ENCODE measurements at places on chromosomes 7 and 10.

GRCh38 chr10:109973326-109973829 is 34.4 kb upstream of the ADD3 start:
- DNase-seq, result no peak

GRCh38 chr10:30178356-30178964 is 119.1 kb upstream of the JCAD start:
- no peak for DNase-seq

DNA sequence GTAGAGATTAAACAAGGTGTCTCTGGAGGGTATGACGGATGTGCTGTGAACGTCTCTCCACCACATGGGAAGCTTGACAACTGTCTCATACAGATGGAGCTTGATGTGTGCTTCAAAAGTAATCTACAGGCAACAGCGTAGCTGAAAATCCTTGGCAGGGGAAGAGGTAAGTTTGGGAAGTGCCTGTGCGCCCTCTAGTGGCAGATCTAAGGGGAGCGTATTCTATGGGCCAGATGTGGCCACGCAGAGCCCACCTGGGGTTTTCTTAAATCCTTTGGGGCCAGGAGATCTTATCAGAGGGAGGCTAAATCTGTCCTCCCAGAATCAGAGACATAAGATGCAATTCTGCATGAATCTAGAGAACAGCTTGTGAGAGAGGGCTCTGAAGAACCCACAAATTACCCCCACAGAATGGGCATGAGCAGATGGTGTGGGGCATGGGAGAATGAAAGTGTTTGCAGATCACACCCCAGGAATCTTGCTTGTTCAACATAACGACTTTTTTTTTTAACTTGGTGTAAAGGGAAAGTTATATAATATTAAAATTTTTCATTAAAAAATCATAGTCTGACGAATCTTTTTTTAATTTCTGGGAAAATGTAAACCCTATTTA is 91.2 kb upstream of the MPP7 start:
- DNase-seq, result peak; percentile 22

- DNase-seq, result no peak
These were observed 83.4 kb downstream of the DOCK4 start for GRCh38 chr7:112122798-112123197.
